SHP77 (cell line): ENCODE measurements at places on chromosomes 16 and 17.

DNA sequence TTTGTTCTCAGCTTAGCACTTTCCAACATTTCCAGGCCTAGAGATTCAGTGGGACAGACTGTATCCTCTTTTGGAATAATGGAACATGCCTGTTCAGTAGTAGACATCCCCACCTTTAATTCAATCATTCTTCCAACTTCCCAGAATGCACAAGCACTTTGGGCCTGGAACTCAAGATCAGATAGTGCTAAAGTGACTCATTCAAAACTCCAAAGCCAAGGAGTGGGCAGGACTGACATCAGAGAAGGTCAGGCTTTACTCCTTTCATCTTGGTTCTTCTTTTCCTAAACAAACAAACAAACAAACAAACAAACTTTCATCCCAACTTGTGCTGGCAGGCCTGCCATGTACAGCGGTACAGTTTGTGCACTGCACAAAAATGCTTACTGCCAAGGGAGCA, 172.0 kb downstream of the AXIN2 start:
- no peak for DNase-seq

- no peak for DNase-seq
Measured at GRCh38 chr17:35129154-35129972, 7.9 kb downstream of the FNDC8 start.

GRCh38 chr16:83652943-83653342, 154.8 kb upstream of the HSBP1 start:
- DNase-seq = no peak

GRCh38 chr17:37391146-37391545, 15.4 kb downstream of the C17orf78 start:
- no peak for DNase-seq

DNA sequence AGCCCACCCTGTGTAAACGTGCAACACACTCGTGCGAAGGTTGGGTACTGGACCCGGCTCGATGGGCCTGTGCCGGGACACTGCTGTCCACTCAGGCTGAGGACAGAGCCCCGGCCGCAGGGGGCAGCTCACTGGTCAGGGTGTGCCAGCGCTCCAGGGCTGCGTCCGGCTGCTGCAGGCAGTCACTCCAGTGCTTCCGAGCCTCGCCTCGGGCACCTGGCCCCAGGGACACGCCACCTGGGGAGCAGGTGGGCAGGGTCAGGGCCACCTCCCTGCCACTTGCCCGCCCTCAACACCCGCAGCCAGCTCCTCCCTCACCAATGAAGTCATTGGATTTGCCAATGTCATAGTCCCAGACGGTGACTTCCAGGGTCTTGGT, 4.7 kb downstream of the DOC2A start:
- no peak for DNase-seq

DNA sequence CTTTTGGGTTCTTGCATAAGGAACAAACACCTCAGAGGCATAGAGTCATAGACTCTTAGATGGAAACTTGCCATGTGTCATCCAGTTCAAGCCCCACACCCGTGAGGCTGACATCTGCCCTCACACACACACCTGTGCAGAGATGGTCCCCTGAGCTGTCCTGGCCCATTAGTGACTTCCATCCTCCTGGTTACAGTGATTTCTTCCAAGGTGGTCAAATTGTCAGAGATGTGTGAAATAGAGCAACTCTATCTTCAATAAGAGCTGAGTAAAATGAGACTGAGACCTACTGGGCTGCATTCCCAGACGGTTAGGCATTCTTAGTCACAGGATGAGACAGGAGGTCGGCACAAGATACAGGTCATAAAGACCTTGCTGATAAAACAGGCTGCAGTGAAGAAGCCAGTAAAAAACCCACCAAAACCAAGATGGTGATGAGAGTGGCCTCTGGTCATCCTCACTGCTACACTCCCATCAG, 342.2 kb upstream of the TNRC6C start:
- DNase-seq = no peak

- no peak for DNase-seq
Measured at GRCh38 chr16:12902511-12903372, 1.3 kb downstream of the SHISA9 start.
